ENCODE measurements at places on chromosomes 11 and 22.

GRCh38 chr11:29963796-29964195, 53.0 kb downstream of the KCNA4 start:
- DNase-seq: no peak

- no peak for DNase-seq
Observed at GRCh38 chr11:28963187-28963586, 855.0 kb downstream of the METTL15 start.

DNA sequence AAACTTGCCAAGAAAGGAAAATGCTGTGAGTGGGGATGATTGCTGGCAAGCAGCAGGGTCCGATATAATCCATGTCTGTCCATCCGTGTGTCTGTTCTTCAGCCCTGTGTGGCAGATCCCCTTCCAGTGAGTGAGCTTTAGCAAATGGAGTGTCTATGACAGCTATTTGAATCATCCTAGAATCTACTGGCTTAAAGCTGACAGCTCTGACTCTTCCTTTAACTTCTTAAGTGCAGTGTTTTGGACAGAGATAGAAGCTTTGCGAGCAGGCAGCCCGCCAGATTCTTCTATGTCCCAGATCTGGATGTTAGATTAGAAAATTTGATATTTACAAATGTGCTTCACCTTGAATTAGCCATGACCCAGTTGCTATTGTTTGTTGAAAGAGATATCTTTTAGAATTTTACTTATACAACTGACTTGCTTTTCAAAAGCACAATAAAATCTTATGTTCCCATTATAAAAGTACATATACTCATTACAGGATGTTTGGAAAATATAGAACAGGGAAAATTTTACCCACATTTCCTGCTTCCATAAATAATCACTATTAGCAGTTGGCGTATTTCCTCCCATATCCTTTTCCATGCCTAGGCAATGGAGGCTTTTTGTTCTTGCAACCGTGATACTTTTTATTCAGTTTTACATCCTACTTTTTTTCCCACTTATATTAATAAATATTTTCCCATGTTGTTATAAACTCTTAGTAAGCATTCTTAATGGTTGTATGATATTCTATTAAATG, 124.5 kb downstream of the COMMD9 start:
- DNase-seq: no peak

DNA sequence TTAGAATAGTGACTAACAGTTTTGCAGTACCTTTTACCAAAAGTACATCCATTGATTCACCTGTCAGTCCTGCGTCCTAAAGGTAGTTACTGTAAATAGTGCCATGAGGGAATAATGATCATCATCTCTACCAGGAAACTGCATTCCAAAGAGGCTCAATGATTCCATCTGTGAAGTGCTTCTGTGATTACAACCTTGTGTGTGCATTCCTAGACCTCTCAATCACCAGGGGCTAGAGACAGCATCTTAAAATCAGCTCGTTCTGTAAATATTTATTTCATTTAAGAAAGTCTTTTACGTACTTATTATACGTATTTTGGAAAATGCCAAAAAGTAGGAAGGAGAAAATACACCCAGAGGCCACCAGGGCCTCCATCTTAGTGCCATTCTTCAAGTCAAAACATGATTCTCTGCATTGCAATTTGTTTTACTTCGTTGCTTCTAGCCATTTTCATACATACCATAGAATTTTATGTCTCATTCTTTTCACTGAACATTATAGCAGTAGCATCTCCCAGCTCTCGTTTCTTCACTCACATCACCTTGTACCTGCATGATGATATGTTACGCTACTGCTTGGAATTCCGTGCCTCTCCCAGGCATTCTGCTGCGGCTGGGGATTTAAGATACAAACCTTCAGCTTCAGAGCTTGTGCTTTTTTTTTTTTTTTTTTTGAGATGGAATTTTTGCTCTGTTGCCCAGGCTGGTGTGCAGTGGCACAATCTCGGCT, 117.0 kb downstream of the SEZ6L start:
- DNase-seq: no peak

GRCh38 chr22:42356533-42356932, 75.7 kb downstream of the NFAM1 start:
- no peak for DNase-seq

GRCh38 chr22:37751449-37752188, 54.8 kb downstream of the TRIOBP start:
- DNase-seq: no peak

DNA sequence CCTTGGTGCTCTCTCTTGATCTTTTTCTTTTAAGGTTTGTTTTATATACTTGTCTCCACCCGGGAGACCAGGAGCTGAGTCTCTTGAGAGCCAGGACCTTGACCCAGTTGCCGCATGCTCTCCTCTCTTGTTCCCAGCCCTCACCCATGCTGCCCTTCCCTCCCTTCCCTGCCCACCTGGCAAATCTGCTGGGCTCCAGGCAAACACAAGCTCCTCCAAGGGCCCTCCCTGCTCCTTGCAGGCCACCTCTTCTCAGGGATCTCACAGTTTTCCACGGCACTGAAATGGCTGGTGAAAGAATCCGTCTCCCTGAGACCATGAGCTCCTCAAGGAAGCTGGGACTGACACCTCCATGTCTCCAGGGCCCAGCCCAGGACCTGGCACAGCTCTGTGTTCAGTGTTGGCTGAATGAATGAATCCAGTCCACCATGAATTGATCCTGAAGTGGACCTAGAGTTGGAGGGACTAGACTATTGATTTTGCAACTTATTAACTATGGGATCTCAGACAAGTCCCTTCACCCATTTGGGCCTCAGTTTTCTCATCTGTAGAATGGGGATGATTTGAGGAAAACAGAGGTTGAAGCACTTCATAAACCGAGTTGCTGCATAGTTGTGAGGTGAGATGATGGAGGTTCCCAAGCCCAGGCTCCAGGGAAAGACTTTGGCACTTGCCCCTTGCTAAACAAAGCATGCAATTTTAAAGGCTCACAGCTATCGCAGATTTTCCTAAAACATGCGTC, 25.1 kb upstream of the FBLN1 start:
- no peak for DNase-seq

GRCh38 chr11:65129649-65130441, 4.5 kb downstream of the SYVN1 start:
- no peak for DNase-seq

GRCh38 chr22:37318364-37319109, 36.2 kb downstream of the CYTH4 start:
- DNase-seq: no peak

- DNase-seq: no peak
Observed at GRCh38 chr11:18772211-18772610, 19.4 kb downstream of the PTPN5 start.

- no peak for DNase-seq
Observed at GRCh38 chr11:104581246-104581980, 316.8 kb downstream of the CASP12 start.

- DNase-seq: no peak
Observed at GRCh38 chr22:17106785-17107546, 14.2 kb downstream of the TMEM121B start.

GRCh38 chr11:61912991-61913698, 4.2 kb downstream of the RAB3IL1 start:
- no peak for DNase-seq

DNA sequence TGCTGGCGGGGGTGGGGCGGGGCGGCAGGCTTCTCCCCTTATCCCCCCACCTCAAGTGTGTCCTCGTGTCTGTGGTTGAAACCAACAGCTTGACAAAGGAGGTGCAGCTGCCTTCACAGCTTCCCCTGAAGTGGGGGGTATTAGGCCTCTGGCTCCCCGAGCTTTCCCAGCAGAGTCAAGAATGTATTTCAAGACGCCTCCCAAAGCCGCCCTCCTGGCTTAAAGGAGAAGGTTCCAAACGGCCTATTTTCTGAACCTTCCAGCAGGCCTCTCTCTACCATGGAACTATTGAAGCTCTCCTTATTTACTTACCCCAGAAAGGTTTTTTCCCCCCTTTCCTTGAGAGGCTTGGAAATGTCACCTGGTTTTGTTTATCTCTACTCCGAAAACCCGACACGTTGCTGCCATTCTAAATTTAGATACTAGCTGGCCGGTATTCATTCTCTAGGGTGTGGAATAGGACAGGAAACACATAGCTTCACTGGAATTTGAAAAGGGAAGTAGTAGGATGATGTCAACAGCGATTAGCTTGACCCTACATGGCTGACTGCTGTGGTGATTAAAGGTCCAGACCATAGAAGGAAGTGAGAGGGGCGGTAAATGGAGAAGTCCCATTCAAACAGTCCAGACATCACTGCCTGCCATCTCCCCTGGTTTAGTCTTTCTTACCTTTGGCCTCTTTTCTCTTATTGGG, 671 bp upstream of the PICALM start:
- no peak for DNase-seq

- DNase-seq: no peak
Observed at GRCh38 chr11:103659206-103659618, 377.2 kb upstream of the DDI1 start.

DNA sequence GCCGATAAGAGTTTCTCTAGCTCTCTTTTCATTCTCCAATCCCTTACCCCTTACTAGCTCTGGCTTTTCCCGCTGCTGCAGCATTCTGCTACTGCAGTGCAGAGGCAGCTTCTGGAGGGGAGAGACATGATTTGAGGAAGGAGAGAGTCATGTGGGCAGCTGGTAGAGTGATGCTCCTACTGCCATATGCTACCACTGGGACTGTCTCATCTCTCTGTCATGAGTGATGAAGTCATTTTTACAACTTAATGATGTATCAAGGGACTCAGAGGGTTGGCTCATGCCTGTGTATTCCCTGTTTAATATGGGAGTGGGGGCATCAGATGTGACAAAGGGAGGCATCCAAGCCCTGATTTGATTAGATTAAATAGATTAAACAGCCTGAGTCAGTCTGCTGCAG, 11.3 kb downstream of the SLC17A6 start:
- DNase-seq: no peak

DNA sequence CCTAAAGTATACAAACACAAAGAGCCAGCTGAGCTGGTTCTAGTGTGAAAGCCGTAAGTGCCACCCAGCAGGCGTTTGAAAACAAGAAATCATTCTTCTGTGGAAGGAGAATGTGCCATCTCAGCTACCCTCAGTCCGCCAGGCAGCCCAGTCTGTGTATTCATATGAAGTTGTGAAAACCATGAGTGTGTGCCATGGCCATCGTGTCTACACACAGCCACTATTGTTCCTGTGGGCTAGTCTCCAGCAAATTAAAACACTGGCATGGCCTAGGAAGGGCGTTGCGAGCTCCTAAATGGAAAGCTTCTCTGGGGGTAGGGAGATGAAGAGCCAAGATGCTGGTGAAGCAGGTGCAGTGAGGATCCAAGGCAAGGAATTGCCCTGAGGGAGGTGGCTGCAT, 51.5 kb upstream of the HORMAD2 start:
- DNase-seq: no peak

DNA sequence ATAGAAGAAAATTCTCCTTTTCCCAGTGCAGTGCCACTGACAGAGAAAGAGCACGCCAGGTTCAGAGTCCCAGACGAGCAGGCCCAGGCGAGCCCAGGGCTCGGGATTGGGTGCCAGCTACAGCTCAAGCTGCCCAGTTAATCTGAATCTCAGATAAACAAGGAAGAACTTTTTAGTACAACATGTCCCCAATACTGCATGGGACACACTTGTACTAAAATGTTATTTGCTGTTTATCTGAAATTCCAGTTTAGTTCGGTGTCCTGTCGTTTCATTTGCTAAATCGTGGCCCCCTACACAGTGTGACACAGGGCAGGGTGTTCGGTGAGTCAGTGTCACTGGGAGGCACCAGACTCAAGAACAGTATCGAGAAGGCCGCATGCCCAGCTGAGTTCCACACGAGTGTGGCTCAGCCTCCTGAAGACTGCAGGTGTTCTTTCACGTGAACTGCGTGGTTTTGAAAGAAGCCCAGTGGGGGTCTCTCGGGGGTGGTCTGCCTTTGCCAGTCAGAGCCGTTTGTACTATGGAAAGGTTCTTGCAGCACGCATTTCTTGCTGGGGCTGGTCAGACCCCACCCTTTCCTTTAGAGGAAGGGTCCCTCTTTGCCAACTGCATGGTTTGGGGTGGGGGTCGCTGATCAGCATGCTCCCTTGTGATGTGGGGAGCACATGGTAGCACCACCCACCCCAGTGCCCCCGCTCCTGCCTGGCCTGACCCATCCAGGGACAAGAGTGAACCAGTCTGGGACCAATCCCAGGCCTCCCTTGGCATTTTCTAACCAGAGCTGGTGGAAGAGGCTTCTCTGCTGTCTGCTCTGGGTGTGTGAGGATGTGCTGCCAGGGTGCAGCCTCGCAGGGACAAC, 115.6 kb upstream of the B3GAT1 start:
- DNase-seq: no peak

GRCh38 chr11:67627812-67628624, 1.7 kb downstream of the NUDT8 start:
- no peak for DNase-seq

- DNase-seq: no peak
Observed at GRCh38 chr11:15725246-15725645, 610.5 kb downstream of the INSC start.

DNA sequence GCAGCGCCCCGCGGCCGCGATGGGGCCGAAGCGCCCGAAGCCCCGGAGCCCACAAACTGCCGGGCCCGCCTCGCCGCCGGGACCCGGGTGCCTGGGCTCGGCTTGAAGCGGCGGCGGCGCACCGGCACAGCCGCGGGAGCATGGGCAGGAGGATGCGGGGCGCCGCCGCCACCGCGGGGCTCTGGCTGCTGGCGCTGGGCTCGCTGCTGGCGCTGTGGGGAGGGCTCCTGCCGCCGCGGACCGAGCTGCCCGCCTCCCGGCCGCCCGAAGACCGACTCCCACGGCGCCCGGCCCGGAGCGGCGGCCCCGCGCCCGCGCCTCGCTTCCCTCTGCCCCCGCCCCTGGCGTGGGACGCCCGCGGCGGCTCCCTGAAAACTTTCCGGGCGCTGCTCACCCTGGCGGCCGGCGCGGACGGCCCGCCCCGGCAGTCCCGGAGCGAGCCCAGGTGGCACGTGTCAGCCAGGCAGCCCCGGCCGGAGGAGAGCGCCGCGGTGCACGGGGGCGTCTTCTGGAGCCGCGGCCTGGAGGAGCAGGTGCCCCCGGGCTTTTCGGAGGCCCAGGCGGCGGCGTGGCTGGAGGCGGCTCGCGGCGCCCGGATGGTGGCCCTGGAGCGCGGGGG, 346 bp downstream of the FJX1 start:
- no peak for DNase-seq

GRCh38 chr22:17314487-17314886, 54.8 kb upstream of the CECR2 start:
- DNase-seq: no peak

DNA sequence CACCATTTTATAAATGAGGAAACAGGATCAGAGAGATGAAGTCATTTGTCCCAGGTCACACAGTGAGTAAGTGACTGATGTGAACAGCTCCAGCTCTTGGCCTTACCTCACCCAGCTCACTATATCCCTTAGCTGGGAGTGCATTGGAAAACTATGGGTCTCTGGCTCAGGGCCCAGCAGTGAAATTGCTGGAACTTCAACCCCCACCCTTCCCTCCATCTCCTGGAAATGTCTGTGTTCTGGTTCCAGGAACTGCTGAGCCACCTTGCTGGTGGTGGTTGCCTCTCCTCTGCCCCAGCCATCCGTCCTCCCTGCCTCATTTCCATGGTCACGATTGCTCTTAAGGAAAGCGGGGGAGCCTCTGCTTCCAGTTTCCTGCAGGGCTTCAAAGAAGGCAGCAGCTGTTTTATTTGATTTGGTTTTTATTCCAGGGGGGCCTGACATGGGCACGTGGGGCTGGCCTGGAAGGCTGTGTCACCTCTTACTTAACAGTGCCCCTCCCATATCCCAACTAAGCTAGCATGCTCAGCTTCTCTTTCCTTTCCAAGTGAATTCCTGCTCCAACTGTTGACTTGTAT, 46.2 kb upstream of the CSTF3 start:
- no peak for DNase-seq

Data from stimulated activated CD4-positive, alpha-beta T cell treated with anti-CD3 and anti-CD28 coated beads, Interleukin-1b, Interleukin-23, amount 100 ng/mL, for 4 hours (primary cell).